Urinary bladder (tissue), 4 donors: ENCODE measurements at places on chromosomes 4 and X. TPM values are rescaled to one million over a fixed set of nuclear protein-coding genes. Genes with fewer than 3 reads are reported as not detected.

Gene MND1
- total RNA-seq: 9.6 TPM

Gene CAPN6
- 52.4 TPM for total RNA-seq

Gene TSPAN6
- 76.8 TPM for total RNA-seq

Gene YTHDC1
- total RNA-seq: 105 TPM

Gene ETDB
- not detected for total RNA-seq

Gene PARM1
- total RNA-seq: 139 TPM
